ENCODE measurements at places on chromosomes 2 and 18. TPM values are rescaled to one million over a fixed set of nuclear protein-coding genes. Genes with fewer than 3 reads are reported as not detected.

RSAD2 gene
- 1.2 TPM for polyA plus RNA-seq

ORC4 gene
- 19.4 TPM for polyA plus RNA-seq

MBD1 gene
- polyA plus RNA-seq: 45.8 TPM

APOB gene
- polyA plus RNA-seq: not detected

REG3G gene
- polyA plus RNA-seq: 0.12 TPM

MRPL30 gene
- polyA plus RNA-seq: 21.0 TPM

ANKRD62 gene
- not detected for polyA plus RNA-seq

CGREF1 gene
- 2.6 TPM for polyA plus RNA-seq

AQP12B gene
- polyA plus RNA-seq: not detected

RAX gene
- polyA plus RNA-seq: not detected

KYNU gene
- 4.6 TPM for polyA plus RNA-seq

ALPI gene
- 7.2 TPM for polyA plus RNA-seq

USP14 gene
- polyA plus RNA-seq: 17.3 TPM

ALPP gene
- not detected for polyA plus RNA-seq

REG1A gene
- polyA plus RNA-seq: 44.4 TPM

AFG3L2 gene
- 56.6 TPM for polyA plus RNA-seq

EMILIN2 gene
- polyA plus RNA-seq: 9.5 TPM

SAG gene
- polyA plus RNA-seq: not detected

SPATA3 gene
- polyA plus RNA-seq: not detected

CPO gene
- 0.12 TPM for polyA plus RNA-seq

FBXO15 gene
- polyA plus RNA-seq: 0.87 TPM

TRIB2 gene
- polyA plus RNA-seq: 20.7 TPM

MAP2 gene
- 0.46 TPM for polyA plus RNA-seq

GKN1 gene
- not detected for polyA plus RNA-seq

FSIP2 gene
- 2.5 TPM for polyA plus RNA-seq

PPIL3 gene
- 30.3 TPM for polyA plus RNA-seq

CD8A gene
- polyA plus RNA-seq: 15.5 TPM

SYT4 gene
- polyA plus RNA-seq: not detected

NEDD4L gene
- 104 TPM for polyA plus RNA-seq

DES gene
- 264 TPM for polyA plus RNA-seq

CPS1 gene
- polyA plus RNA-seq: not detected

ARHGAP25 gene
- polyA plus RNA-seq: 7.2 TPM

ROCK2 gene
- polyA plus RNA-seq: 15.2 TPM

ARHGEF4 gene
- not detected for polyA plus RNA-seq

SERPINB13 gene
- polyA plus RNA-seq: 0.01 TPM

B4GALT6 gene
- not detected for polyA plus RNA-seq

KIAA2012 gene
- not detected for polyA plus RNA-seq

ZNF513 gene
- 27.5 TPM for polyA plus RNA-seq

Measured in sigmoid colon (tissue), 7 donors.